ENCODE measurements at places on chromosomes 6 and 20. TPM values are rescaled to one million over a fixed set of nuclear protein-coding genes. Genes with fewer than 3 reads are reported as not detected.

The FOXA2 gene
- total RNA-seq, result not detected

The RBBP8NL gene
- not detected for total RNA-seq

The LRRN4 gene
- total RNA-seq, result under 0.01 TPM

The KCNQ2 gene
- not detected for total RNA-seq

The SLC22A2 gene
- total RNA-seq, result under 0.01 TPM

The MTFR2 gene
- total RNA-seq, result 4.3 TPM

All from fibroblast of villous mesenchyme (primary cell).